ENCODE measurements at places on chromosomes 7 and 10.

DNA sequence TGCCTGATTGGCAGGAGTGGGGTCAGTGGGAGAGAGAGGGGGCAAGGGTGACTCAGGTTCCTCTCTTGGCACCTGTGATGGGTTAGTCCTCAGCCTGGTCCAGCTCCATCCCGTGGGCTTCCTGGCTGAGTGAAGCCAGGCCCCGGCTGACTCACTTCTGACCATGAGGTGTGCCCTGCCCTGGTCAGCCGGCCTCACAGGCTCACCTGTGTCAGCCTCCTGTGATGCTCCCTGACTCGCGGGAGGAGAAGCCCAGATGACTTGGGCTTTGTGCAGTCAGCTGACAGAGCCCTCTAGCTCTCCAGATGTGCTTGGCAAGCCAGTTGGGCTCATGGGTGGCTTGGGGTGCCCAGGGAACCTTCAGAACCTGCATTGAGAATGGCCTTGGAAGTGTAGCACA lies 16.0 kb upstream of the PPIF start:
- no peak for DNase-seq

DNA sequence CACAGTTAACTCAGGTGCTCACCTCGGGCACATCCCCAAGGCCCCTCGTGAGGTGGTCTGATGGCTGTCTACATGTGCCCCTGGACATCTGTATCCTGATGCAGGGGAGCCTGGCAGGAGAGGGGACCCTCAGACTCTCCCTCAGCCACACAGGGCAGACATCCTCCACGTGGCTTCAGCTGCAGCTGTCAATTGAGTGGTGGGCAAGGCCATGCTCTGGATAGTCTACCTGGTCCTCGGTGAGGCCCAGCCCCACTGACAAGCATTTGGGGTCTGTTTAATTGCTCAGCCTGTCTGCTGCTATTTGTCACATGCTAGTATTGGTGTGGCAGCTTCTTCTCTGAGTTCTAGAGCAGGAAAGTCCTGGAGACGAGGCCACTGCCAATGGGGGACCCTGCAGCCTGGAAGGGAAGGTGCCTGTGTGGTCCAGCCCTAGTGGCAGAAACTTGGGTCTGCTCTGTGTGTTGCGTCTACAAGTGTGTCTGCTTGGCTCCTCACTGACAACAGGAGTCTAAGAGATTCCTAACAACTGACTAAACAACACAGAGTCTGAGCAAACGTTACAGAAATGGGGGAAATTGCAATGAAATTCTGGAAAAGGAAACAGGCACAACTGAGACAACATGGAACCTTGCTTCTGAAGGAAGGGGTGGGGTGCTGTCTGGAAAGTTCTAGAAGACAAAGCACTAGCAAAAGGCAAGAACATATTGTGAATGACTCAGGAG lies 59.3 kb upstream of the IGFBP3 start:
- no peak for DNase-seq

- no peak for DNase-seq
Observed at GRCh38 chr10:2798336-2799022, 268.9 kb upstream of the PFKP start.

- no peak for DNase-seq
Observed at GRCh38 chr7:102421706-102422240, 11.6 kb upstream of the ORAI2 start.

- no peak for DNase-seq
Observed at GRCh38 chr7:129949292-129950133, 3.2 kb downstream of the UBE2H start.

Measured in AG09309 (cell line).